ENCODE measurements at places on chromosomes 11 and 22.

- DNase-seq: no peak
Measured at GRCh38 chr11:64231546-64231945, 1.2 kb downstream of the DNAJC4 start.

DNA sequence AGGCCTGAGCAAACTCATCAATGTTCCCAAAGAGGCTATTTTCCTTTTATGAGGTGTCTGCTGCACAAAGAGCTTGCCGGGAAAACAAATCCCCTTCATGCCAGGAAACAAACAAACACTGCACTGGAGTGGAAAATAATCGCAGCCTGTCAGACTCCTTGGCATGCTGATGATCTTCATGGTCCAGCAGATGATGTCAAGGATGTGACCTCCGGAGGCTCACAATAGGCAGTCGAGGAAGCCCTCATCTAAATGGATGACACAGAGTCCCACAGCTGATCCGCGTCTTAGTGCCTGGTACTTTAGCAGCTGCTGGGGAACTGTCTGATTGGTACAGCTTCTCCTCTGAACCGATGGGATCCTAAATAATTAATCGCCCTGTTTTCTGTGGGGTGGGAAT is 187.6 kb downstream of the TENM4 start:
- DNase-seq: peak; percentile 15

DNA sequence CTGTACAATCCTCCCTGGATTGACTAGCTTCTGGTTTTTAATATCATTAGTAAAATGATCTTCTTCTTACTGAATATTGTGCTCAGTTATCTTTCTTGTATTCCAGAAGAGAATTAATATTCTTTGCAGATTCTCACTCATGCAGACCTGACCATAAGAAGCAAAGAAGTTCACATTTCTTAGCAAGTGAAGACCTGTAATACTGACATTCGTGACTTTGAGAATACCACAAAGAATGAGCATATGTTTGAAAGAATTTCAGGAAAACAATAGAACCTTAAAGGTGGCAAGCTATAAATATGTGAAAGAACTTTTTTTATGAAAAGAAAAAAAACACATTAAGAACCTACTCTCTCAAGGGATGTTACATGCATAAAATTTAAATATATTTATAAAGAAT is 371.6 kb downstream of the JRKL start:
- no peak for DNase-seq

- peak; percentile 34 for DNase-seq
Measured at GRCh38 chr11:64894070-64894811, 15.8 kb upstream of the EHD1 start.

DNA sequence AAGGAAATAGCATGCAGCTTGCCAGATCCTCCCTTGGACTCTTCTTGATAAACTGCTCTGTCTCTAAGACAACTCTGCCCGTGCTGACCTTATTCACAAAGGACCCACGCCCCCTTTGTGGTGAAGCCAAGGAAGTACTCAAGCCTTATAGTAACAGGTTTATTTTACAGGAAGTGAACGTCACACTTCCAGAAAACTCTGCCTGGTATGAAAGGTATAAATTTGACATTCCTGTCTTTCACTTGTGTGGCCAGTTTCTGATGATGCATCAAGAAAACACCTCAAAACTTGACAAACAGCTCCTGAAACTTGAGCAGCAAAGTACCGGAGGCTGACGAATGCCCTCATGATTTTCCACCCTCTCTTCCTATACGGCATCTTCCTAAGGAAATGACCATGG is 12.5 kb upstream of the PELI3 start:
- DNase-seq: no peak

- no peak for DNase-seq
Measured at GRCh38 chr22:39699631-39700360, 129.2 kb downstream of the CACNA1I start.

- no peak for DNase-seq
Measured at GRCh38 chr22:30425616-30426387, at the start of gene MTFP1. MTFP1 (plus strand) TSS chr22:30425768; CDS start chr22:30425880, 112 bp downstream.

DNA sequence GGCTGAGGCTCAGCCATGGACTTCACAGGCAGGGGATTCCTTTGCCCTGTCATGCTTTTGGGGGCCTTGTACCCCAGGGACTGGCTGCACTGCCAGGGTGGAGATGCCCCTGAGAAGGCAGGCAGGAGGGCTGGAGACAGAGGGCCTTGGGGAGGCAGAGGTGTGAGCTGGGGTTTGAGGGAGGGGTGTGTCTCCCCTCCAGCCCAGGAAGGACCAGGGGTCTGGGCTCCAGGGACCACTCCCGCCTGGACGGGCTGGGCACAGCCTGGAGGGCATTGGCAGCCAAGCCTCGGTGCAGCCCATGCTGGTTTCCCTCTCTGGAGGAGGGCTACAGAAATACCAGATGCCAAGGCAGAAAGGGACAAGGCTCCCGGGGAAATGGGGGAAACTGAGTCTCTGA is 19.5 kb downstream of the OTUB1 start:
- no peak for DNase-seq

- DNase-seq: no peak
Measured at GRCh38 chr11:2380807-2381350, 3.8 kb downstream of the CD81 start.

GRCh38 chr22:29914991-29915533 is 32.1 kb downstream of the MTMR3 start:
- no peak for DNase-seq

DNA sequence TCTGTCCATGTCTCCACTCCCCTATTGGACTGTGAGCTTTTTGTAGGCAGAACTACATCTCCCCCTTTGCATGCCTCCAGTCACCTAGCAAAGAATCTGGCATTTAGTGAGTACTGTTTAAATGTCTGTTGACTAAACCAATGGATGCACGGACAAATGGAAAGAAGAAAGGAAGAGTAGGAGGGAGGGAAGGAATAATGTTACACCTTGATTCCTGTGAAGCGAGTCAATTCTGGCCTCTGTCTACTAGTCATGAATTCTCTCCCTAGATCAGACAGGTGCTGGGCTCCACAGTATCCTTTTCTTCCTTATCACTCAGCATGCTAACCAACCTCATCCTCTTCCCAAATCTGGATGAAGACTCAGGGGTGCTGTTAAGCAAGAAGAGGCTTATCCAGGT is 33.6 kb downstream of the GALNT18 start:
- no peak for DNase-seq

GRCh38 chr22:48581796-48582469 is 1245.7 kb downstream of the BRD1 start:
- DNase-seq: no peak

DNA sequence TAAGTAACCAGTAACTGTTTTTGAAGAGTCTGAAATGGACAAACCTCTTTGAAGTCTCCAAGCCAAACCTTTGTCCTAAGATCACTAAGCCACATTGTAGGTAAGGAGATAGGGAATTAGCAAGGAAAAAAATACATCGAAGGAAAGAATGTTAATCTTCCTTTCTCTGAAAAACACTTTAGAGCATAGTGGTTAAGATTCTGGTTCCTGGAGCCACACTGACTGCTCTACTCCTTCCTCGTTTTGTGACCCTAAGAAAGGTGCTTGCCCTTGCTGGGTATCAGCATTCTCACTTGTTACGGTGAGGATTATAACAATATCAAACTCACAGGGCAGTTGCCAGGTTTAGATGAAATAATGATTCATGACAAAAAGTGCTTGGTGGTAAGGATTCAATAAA is 104.0 kb downstream of the SIK3 start:
- DNase-seq: no peak

DNA sequence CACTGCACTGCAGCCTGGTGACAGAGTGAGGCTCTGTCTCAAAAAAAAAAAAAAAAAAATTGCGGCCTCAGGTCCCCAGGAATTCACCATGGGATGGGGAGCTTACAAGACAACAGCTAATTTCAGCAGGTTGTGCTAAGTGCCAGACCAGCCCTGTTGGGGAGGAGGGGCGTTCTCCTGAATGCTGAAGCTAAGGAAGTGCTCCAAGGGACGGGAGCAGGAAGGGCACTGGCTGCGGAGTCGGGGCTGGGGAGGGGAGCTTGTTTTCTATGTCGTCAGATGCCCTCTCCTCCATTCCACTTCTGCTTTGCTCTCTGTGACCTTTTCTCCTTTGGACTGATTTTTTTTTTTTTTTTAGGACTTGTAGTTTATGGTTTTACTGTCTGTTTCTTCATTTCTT is 4.5 kb downstream of the ADAMTS15 start:
- no peak for DNase-seq

- DNase-seq: no peak
Measured at GRCh38 chr11:47987310-47987709, 7.0 kb downstream of the PTPRJ start.

DNA sequence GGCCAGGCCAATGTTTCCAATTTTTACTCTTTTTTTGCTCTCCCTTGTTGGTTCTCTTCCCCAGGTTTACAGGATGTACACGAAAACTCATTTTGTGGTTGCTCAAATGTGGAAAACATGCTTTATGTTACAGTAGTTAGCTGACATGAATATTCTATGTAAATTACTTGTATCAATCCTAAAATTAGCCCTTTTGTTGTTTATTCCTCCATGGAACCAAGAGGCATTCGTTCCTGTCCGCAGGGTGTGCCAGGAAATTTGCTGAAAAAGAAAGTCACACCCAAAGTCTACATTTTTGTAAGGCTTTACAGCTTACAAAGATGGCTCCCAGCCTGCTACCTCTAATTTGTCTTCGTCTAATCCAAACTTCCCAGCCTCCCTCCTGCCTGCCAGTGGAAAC is 652.3 kb downstream of the ETS1 start:
- DNase-seq: no peak

DNA sequence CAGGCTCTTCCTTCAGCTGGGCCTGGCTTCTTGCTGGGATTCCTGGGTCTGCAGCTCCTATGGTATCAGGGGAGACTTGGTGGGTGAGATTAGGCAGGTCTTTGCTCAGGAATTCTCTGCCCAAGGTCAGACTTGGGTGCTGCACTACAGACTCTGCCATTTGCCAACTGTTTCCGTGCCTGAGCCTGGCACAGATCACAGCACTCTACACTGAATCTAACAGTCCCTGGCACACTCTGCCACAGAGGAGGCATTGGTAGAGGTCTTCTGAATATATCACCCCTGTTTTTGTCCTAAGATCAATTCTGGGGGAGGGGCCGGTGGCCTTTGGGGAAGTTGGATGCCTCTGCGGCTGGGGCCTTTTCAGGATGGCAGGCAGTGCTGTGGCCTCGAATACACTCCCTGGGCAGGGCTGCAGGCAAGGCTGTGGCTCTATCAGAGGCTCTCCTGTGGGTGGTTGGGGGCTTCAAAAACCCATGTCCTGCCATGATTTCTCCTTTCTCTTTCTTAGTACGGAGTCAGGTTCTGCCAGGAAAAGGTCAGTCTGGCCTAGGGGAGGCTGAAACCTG is 115.0 kb upstream of the NARS2 start:
- DNase-seq: no peak

GRCh38 chr11:70886676-70887541 is 365.5 kb downstream of the SHANK2 start:
- peak; percentile 78 for DNase-seq

DNA sequence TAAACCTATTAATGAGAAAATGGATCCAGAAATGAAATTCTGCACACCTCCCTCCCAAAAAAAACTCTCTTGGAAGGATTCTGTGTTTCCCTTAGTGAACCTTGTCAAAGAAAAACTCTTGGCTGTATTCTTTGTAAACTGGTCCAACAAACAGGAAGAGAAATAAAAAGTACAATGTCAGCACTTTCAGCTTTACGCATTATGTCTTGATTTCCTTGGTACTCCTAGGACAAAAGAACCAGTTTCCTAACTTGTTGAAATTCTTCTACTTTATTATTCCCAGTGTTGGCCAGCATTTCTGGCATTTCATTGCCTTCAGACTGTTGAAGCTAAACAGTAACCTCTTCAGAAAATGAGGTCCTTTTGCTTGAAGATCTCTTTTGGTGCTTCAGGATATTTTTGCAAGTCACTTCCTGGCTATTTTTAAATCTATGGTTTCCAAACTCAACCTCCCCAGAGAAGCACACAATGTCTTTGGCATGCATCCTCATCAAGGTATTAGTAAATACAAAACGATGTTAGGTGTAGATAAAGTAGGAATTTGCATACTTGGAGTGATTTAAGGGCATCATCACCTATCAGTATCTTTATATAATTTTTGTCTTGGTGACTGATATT is 342.7 kb downstream of the AASDHPPT start:
- DNase-seq: no peak

DNA sequence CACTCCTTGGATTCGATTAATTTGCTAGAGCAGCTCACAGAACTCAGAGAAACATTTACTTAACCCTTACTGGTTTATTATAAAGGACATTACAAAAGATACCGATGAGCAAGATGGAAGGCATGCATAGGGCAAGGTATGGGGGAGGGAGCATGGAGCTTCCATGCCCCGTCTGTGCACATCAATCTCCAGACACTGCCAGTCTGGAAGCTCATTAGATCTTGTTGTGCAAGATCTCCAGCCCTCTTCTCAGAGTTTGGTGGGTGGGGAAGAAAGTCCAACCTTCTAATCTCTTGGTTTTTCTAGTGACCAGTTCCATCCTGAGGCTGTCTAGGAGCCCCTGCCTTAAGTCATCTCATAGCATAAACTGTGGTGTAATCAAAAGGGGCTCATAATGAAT is 190.7 kb downstream of the UVRAG start:
- DNase-seq: no peak

GRCh38 chr11:31872076-31872443 is 60.9 kb upstream of the PAX6 start:
- no peak for DNase-seq

- DNase-seq: no peak
Measured at GRCh38 chr11:102929972-102930371, 25.6 kb downstream of the MMP13 start.

Data from NCI-H748 treated with DMSO at 0.1 percent for 48 hours (cell line).